NCI-H524 treated with DMSO at 0.1 percent for 48 hours (cell line): ENCODE measurements at places on chromosomes 3 and 15.

DNA sequence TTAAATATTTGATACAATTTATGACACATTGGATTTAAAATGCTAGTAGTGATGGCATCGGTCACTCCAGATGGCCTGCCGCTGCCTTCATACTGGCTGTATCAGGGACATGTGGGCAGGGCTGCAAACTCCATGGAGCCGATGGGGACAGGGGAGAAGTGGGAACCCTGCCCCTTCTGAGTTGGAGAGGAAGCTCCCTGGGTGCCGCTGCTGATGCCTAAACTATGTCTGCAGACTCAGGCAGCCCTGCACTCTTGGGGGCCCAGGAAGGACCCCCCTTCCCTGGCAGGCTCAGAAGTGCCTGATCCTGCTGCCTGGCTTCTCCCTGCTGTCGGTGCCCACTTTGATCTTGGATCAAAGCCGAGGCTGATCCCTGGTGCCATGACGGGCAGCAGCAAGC lies 1522.1 kb downstream of the OTOL1 start:
- DNase-seq: no peak

- no peak for DNase-seq
These were observed 19.9 kb downstream of the CCDC14 start for GRCh38 chr3:123941121-123941520.

- no peak for DNase-seq
These were observed 647.2 kb upstream of the BCHE start for GRCh38 chr3:166484470-166484869.

- no peak for DNase-seq
These were observed 143.0 kb upstream of the CTDSPL start for GRCh38 chr3:37718632-37719031.

- DNase-seq: no peak
These were observed 23.8 kb upstream of the TRAK1 start for GRCh38 chr3:42067326-42067725.

DNA sequence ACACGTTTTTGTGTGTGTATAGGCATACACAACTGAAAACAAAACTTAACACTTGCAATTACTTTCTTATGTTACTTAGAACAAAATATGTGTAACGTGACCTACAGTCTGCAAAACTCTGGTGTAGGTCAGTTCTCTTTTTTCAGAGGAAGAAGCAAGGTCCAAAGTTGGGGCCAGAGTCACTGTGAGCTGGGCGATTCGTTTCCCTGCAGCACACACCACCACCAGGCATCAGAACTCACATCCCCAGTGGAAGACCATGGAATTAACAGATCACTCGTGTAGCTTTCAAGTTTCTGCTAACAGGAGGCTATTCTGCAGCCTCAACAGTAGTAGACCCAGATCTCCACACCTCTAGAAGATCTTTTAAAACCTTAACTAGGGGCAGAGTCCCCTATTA lies 25.8 kb downstream of the ANP32A start:
- no peak for DNase-seq

DNA sequence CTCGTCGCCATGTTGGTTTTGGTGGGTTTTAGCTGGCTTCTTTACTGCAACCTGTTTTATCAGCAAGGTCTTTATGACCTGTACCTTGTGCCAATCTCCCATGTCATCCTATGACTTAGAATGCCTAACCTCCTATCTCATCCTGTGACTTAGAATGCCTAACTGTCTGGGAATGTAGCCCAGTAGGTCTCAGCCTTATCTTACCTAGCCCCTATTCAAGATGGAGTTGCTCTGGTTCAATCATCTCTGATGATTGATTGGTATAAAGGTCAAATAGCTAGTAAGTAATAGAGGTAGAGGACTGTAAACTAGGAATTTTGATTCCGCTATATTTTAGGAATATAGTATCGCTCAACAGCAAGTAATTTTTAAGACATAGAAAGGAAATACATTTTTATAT lies 1.3 kb upstream of the ACKR2 start:
- DNase-seq: no peak

DNA sequence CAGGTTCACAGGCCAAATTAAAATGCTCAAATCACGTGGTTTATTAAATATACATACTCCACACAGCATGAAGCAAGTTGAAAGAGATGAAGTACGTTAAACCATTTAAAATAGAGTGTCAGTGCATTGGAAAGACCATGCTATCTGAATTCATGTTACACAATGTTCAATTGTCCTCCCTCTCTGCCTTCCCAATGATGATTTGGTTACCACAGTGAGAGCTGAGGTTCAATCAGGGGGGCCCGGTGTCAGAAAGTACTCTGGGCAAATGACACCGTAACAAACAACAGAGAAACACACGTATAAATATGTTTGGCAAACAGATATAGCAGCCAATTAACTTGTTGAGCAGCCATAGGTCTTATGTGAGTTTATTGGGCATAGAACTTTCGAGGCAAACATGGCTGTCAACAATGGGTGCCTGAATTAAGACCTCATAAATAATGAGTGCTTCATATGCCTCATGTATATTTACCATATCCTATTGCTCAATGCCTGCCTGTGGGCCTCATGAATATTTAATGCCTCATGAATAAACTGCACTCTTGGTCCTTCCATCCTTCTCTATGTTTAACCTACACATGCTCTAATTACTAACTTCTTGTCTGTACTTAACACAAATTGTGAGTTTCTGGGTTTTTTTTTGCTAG lies 641.5 kb downstream of the PLOD2 start:
- DNase-seq: no peak

DNA sequence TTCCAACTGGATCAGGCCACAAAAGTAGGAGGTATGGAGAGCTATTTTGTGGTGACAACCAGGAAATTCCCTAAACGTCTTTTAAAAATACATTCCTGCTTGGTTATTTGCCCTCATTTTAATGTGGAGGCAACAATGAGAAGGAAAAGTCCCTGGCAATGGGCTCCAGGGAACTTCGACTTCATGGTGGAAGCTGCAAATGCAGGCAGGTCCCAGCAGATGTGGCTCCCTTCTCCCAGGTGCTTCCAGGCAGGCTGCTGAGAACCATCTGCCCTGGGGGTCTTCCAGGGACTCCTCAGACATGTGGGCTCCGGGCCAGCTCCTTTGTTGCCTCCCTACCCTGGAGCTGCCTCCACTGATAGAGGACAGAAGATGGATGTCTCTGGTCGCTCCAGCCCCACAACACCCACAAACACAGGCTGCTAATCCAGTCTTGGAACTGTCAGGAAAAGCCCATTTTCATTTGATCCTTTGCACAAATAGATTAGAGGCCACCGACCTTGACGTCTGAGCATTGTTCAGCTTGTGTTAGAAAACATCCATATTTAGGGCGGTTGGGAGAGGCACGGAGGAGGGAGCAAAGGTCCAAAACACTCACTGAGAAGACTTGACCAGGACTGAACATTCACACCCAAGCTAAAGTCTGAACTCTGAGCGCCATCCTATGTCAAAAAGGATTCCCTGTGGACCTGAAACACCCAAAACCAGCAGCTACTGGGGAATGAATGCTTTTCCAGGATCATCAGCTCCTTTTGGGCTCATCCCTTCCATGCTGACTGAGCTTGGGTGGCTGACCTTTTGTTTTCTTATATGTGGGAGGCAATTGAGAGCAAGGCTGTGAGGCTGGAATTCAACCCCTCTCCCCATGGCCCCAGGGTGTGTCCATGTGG lies 30.2 kb upstream of the SLCO2A1 start:
- no peak for DNase-seq

DNA sequence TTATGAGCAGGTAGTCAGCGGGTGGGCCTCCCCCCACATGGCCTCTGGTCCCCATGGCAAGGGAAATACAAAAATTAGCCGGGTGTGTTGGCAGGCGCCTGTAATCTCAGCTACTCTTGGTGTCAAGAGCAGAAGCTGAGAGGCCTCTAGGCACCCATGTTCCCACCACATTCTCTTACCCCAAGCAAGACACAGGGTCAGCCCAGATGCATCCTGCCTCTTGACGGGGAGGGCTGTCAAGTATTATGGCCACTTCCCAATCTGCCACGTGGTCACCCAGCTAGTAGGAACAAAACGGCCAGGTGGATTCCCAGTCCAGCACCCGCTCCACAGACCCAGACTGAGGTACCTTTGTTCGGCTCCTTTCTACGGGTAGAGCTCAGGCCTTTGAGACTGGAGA lies 16.2 kb upstream of the SLC6A6 start:
- DNase-seq: no peak

- no peak for DNase-seq
These were observed 11.3 kb downstream of the ADAM10 start for GRCh38 chr15:58738046-58738707.

- DNase-seq: no peak
These were observed 80.1 kb upstream of the CHRM5 start for GRCh38 chr15:33888176-33888575.

DNA sequence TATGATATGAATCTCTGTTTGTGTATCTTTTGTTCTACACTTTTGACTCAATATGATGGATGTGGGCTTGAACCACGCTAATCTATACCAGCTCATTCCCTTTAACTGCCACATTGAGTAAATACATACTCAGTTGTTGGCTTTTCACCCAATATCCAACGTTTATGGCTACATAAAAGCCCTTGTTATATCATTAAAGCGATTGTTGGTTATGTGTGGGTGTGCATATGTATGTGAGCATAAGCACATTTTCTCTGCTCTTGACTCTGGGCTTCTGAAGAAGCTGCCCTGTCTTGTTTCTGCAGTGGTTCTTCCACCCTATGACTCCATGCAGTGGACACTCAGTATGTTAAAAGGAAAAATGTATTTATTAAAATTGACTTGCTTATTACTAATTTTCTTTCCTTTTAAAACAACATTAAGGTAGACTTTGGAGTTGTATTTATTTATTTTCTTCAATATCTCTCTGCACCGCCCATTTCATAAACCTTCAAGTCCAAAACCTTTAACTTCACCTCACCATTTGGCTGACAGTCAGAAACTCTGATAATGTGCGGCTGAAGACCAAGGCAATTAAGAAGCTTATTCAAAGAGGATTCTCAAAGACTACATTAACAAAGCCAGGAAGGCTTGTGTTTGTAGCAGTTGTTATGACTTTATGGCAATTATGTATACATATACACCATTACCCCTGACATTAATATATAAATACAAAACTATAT lies 156.1 kb downstream of the THRB start:
- DNase-seq: no peak

DNA sequence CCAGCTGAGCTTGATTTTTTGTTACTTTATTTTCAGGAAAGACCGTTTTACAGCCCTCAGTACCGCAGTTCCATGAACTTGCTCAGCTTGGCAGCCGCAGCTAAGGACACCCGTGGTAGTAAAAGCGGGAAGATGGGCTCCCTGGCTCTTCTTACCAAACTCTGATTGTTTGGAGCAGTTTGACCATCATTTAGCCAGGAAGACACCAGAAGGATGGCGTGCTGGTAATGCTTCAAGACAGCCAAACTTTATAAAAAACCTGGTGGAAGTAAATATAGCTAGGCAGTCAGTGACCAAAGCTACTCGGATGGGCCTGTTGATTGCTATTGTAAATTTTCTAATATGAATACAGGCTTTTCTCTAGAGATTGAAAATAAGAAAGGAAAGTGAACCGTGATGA lies 28.9 kb downstream of the POLR2M start:
- DNase-seq: no peak

DNA sequence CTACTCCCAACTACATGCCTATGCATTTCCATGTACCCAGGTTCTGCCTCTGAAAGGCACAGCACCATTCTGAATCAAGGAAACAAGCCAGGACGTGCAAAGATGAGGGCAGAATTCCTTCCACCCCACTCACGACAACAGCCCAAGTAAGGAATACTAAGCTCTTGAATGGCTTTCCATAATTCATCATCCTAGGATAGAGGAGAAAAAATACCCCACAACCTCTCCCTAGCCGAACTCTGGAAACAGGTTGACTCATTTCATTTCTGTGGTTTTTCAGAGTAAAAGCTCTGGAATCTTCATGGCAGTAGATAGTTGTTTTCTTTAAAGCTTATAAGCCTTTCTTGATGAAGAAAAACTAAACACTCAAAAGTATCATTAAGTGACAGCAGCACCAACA lies 77.8 kb downstream of the PDZRN3 start:
- no peak for DNase-seq

DNA sequence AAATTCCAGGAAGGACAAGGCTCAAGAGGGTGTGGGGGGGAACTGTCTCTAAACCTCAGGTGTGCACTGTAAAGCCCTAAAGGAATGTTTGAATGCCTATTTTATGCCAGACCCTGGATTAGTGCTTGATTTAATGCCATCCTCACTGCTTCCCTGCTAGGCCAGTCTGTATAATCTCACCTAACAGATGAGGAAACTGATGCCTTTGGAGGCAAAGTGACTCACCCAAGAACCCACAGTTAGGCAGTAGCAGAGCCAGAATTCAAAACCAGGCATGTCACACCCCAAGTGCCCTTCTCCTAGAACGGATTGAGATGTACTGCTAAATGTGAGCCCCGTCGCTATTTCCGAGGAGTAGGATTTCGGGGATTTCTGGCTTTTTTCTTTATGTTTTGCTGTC lies 7.8 kb downstream of the CAMK1 start:
- DNase-seq: no peak

DNA sequence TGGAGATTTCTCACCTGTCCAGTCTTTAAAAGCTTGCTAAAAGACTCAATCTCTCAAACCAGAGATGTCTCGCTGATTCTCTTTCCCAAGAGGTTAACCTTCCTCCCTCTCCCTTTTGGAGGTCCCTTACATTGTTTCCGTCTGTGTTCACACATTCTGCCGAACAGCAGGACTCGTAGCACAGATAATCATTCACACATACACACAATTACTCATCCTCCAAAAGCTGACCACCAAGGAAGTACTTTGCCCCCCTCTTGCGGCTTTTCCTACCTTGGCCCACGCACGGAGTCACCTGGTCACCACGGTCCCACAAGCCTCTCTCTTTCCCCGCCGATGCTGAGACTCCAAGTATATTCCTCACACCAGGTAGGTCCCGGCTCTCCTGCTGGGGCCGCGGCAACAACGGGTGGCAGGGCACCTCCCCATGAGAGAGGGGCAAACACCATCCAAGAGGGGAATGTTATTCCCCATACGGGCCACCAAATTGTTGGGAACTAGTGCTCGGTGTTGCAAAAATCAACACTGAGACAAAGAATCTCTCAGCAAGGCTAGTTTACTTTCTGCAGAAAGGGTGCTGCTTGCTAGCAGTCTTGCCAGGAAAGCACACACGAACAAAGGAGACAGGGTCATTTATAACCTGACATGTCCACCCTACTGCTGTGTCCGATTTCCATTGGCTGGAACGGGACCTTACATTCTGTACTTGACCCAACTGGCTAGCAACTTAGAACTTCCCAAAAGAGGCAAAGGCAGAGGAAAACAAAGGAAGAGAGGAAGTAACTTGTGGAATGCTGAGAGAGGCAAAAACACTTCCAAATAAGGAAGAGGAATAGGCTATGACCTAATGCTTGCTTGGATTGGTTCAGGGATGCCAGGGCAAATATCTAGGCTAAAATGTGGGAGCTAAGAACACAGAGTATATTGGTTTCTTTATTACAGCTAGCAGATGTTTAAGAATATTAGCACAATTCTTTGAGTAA lies 102.1 kb upstream of the NECTIN3 start:
- no peak for DNase-seq

GRCh38 chr3:184186902-184187207 lies 856 bp downstream of the ABCF3 start:
- peak; percentile 22 for DNase-seq

DNA sequence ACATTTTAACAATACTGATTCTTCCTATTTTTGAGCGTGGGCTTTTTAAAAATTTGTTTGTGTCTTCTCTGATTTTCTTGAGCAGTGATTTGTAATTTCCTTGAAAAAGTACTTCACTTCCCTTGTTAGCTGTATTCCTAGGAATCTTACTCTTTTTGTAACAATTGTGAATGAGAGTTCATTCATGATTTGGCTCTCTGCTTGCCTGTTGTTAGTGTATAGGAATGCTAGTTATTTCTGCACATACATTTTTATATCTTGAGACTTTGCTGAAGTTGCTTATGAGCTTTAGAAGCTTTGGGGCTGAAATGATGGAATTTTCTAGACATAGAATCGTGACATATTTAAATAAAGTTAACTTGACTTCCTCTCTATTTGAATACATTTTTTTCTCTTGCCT lies 582.8 kb upstream of the BCHE start:
- DNase-seq: no peak
